CD8-positive, alpha-beta memory T cell (primary cell): ENCODE measurements at places on chromosomes 7 and 10.

GRCh38 chr7:32062150-32062549 is 8.1 kb downstream of the PDE1C start:
- DNase-seq = no peak

GRCh38 chr7:22860784-22861482 is 38.3 kb upstream of the TOMM7 start:
- peak; percentile 6 for DNase-seq

DNA sequence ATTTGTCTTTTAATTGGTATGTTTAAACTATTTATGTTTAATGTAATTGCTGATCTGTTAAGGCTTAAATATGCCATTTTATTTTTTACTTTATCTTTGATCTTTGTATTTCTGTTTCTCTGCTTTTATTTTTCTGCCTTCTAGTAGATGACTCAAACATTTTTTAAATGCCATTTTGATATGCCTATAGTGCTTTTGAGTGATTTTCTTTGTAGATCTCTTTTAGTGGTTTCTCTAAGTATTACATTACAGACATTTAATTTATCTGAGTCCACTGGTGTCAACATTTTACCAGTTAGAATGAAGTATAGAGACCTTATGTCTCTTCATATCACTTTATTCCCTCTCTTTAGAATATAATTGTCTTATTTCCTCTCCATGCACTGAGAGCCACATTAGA is 32.7 kb downstream of the IL6 start:
- DNase-seq = no peak

DNA sequence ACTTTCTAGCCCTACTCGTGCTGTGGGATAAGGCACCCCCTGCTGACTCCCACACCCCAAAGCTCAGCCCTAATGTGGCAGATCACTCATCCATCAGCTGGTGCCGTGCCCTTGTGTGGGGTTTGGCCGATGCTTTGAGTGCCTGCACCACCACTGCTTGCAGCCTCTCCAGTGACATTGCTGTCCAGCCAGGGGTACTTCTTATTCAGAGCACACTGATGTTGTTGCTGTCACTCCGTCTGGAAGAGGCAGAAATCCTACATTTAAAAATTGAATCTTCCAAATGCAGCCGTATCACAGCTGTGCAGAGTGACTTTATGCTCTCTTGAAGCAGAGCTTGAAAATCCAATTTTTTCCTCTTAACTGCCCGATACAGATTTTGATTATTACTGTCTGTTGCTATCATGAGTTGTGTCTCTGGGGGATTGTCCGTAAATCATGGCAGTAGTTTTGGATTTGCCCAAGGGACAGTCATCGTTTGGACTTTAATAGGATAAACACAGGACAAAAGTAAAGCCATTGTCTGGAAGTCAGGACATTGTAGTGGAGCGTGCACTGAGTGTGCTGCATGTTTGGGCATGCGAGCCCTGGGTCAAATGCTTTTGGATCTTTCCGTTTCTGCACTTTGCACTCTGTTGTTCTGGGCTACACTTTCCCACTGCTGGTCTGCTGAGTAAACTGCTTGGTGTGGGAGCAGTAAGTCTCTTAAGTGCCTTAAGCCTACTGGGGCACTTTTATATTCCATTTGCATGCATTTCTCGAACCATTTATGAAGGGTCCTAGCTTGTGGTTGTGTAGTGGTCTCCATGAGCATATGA is 128.2 kb downstream of the DOCK1 start:
- DNase-seq = no peak

DNA sequence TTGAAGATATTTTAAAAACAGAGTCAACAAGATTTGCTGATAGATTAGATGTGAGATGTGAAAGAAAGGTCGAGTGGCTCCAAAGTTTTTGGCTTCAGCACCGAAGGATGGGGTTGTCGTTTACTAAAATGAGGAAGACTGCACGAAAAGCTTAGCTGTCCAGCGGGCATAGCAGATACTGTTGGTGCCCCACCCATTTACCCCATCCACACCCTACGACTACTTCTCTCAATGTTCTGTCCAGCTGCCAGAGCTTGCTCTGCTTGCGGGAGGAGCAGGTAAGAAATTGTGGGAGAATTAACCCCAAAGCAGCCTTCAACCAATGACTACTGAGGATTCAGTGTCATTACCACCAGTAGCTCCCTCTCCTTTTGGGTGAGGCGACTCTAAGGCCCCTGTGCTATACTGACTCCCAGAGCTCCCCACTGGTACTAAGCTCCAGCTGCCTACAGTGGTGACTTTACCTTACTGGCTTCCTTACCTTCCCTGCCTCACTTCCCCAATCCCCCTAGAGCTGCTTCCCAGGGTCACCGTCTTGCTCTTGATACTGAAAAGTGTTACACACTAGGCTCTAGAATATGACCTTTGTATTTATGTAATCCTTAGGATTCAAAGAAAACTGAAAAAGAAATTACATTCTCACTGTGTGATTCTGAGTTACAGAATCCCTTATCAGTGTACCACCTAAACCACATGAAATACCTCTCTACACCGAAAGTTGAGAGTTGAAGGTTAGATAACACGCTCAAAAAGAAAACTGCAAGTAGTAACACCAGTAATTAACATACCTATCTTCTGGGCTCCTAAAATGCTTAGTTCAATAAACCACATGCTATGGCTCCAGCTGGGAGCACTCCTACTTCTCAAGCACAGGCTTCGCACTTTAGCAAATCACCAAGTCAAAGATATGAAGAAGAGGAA is 22.3 kb downstream of the CACUL1 start:
- DNase-seq = peak; percentile 51

GRCh38 chr7:149748076-149748874 is 25.1 kb downstream of the ZNF467 start:
- DNase-seq = no peak

DNA sequence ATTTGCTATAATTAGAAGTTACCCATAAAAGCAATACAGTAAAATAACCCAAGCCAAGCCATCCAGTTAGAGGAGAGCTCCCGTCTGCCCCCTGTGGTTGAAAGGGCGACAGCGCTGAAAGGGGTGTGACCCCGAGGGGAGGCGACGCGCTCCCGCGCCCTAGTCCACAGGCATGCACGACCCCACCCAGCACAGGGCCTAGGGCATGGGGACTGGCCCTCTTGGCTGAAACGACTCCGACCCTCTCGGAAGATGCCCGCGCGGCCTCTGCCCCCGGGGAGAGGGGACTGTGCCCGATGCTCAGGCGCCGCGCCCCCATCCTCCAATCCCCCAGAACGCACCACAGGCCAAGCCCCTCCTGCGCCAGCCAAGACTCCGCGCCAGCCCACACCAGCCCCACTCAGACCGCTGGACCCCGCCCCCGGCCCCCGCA is 64.0 kb downstream of the CSGALNACT2 start:
- DNase-seq = peak; percentile 31

DNA sequence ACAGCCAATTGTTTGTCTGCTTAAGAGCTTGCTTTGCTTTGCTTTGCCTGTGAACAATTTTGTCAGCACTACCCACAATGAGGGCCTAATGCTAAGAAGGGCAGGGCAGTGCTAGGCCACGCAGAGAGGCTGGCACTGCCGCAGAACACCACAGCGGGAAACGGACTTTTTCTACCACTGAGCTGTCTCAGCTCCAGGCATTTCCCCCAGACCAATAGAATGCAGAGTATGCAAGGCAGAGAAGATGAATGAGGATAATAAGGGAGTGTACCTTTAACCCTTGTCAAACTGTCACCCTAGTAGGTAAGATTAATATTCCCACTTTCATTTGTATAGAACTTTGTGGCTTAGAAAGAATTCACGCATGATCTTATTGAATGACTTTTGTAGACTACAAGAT is 104.5 kb downstream of the SH3PXD2A start:
- no peak for DNase-seq

GRCh38 chr7:15086862-15087261 is 184.3 kb upstream of the DGKB start:
- no peak for DNase-seq

- no peak for DNase-seq
Observed at GRCh38 chr10:83553366-83553765, 585.9 kb upstream of the GHITM start.

DNA sequence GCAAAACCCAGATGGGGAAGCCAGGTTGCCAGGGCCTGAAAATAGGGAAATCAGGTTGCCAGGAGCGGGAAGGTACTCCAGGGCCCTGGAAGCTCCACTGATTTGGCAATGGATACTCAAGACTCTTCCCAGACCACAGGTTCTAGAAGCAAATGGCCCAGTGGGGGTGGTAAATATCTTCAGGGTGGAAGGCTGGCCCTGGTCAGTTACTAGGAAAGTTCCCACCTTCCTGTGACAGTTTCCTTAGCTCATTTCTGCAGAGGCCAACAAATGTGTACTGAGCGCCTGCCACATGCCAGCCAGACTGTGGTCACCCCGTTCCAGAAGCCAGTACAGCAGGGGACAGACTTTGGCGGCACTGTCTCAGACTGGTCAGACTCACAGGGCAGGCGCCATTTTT is 113.6 kb downstream of the FAM53B start:
- DNase-seq = no peak

- DNase-seq = no peak
Observed at GRCh38 chr10:29529146-29529545, 105.6 kb downstream of the SVIL start.

- DNase-seq = no peak
Observed at GRCh38 chr10:93954726-93955363, 38.9 kb upstream of the PLCE1 start.

DNA sequence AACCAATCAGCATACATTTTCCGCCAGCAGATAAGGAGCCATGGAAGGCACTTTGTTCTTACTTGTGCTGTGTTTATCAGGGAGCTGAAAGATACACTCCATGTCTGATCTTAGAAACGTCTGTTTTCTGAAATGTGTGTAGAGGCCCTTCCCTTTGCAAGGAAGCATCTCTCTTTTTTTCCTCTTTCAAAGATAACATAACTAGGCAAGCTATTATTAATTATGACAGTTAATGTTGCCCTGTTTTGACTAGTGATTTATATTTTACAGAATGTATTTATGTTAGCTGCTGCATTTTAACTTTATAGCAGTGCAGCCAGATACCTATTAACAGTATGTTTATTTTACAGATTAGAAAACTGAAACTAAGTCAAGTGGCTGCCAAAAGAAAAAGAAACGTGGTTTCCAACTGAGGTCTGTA is 683.2 kb upstream of the IGFBP3 start:
- DNase-seq = no peak
